Bronchial smooth muscle cell (primary cell): ENCODE measurements at places on chromosomes 11 and 22. TPM values are rescaled to one million over a fixed set of nuclear protein-coding genes. Genes with fewer than 3 reads are reported as not detected.

Gene KCNQ1OT1
- total RNA-seq: 3.9 and 6.3 TPM in 2 replicates

Gene PHETA2
- 10.4 and 20.0 TPM in 2 replicates for total RNA-seq

Gene MS4A3
- not detected in 2 replicates for total RNA-seq

Gene BTG4
- total RNA-seq: not detected in 2 replicates

Gene OR10G6
- total RNA-seq: not detected in 2 replicates

Gene JOSD1
- total RNA-seq: 33.3 and 34.2 TPM in 2 replicates

Gene SPECC1L
- 26.2 and 26.5 TPM in 2 replicates for total RNA-seq

Gene CCDC73
- under 0.01 TPM in 1 of 2 replicates, not detected in the other for total RNA-seq

Gene PRG3
- not detected in 2 replicates for total RNA-seq

Gene CYB5R2
- 4.4 and 5.5 TPM in 2 replicates for total RNA-seq

Gene OR52N1
- total RNA-seq: not detected in 2 replicates

Gene DRICH1
- 0.17 TPM in 1 of 2 replicates, not detected in the other for total RNA-seq

Gene CRYBB1
- total RNA-seq: not detected in 2 replicates

Gene CARD16
- total RNA-seq: 25.1 and 30.0 TPM in 2 replicates

Gene OR52H1
- 0.60 and 0.63 TPM in 2 replicates for total RNA-seq

Gene OR10A2
- total RNA-seq: not detected in 2 replicates

Gene MRPL17
- 42.8 and 57.2 TPM in 2 replicates for total RNA-seq

Gene ADORA2A
- 0.34 and 0.63 TPM in 2 replicates for total RNA-seq

Gene TTC36
- 0.79 TPM in 1 of 2 replicates, not detected in the other for total RNA-seq

Gene OR8K5
- not detected in 2 replicates for total RNA-seq

Gene CHORDC1
- 25.8 and 27.6 TPM in 2 replicates for total RNA-seq

Gene EFEMP2
- total RNA-seq: 71.1 and 101 TPM in 2 replicates

Gene FAM83F
- under 0.01 TPM in 1 of 2 replicates, not detected in the other for total RNA-seq

Gene OR2AT4
- total RNA-seq: not detected in 2 replicates

Gene ADM
- total RNA-seq: 183 and 196 TPM in 2 replicates

Gene KRTAP5-10
- 0.09 TPM in 1 of 2 replicates, not detected in the other for total RNA-seq

Gene AP2A2
- 22.9 and 27.0 TPM in 2 replicates for total RNA-seq

Gene ELF5
- under 0.01 TPM in 1 of 2 replicates, not detected in the other for total RNA-seq

Gene NCF4
- not detected in 2 replicates for total RNA-seq

Gene TENM4
- 93.3 and 139 TPM in 2 replicates for total RNA-seq

Gene MPZL3
- 0.16 and 0.26 TPM in 2 replicates for total RNA-seq

Gene CDC42BPG
- total RNA-seq: 0.16 and 0.69 TPM in 2 replicates

Gene SLC22A6
- not detected in 2 replicates for total RNA-seq
